D341Med (cell line): ENCODE measurements at places on chromosomes 11 and 22.

- peak; percentile 40 for DNase-seq
Observed at GRCh38 chr22:50027639-50028537, 15.3 kb upstream of the IL17REL start.

GRCh38 chr22:42841444-42841843 is 15.6 kb downstream of the ARFGAP3 start:
- DNase-seq: no peak

DNA sequence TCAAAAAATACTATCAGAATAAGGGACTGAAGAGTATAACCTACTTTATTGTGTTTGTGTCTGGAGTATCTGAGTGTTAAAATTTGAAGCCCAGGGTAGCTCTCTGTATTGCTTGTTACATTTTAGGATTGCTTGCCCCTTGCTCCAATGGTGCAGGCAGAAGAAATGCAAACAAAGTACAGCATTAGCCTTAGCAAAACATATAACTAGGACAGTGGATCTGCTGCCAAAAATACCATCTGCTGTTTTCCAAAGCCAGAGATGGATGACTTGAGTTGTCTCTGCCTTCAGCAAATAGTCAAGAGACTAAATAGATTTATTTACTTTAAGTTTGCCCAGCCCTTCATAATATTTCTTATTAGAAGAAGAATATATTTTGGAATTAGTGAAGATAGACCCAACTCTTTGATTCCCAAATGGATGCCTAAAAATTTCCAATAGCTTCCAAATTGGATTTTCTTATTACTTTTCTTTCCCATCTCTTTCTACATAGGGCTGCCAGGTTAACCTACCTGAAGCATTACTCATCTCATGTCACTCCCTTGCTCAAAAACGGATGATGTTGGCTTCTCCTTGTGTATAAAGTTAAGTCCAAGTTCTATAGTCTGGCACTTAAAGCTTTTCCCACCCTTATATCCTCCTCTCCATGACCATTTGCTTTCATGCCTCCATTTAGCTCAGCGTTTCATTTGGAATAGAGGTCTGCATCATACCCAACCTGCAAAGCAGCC is 66.3 kb downstream of the LDLRAD3 start:
- no peak for DNase-seq

GRCh38 chr22:19709063-19709769 is 5.1 kb upstream of the SEPTIN5 start:
- no peak for DNase-seq

GRCh38 chr11:127574478-127574877 is 573.9 kb upstream of the KIRREL3 start:
- DNase-seq: no peak

- DNase-seq: peak; percentile 89
Observed at GRCh38 chr22:37607010-37607934, 1.4 kb upstream of the GGA1 start.

GRCh38 chr11:92531065-92531739 is 306.6 kb downstream of the FAT3 start:
- no peak for DNase-seq

- DNase-seq: no peak
Observed at GRCh38 chr11:59199546-59200422, 12.9 kb downstream of the MPEG1 start.

DNA sequence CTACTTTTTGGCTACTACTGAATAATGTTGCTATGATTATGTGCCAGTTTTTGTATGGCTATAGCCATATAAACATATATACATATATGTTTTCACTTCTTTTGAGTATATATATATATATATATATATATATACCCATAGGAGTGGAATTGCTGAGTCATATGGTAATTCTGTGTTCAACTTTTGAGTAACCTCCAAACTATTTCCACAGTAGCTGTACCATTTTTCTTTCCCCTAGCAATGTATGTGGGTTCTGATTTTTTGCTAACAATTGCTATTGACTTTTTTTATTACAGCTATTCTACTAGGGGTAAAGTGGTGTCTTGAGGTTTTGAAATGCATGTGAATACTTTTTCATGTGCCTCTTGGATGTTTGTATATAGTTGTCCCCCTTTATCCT is 30.4 kb downstream of the CBL start:
- no peak for DNase-seq

DNA sequence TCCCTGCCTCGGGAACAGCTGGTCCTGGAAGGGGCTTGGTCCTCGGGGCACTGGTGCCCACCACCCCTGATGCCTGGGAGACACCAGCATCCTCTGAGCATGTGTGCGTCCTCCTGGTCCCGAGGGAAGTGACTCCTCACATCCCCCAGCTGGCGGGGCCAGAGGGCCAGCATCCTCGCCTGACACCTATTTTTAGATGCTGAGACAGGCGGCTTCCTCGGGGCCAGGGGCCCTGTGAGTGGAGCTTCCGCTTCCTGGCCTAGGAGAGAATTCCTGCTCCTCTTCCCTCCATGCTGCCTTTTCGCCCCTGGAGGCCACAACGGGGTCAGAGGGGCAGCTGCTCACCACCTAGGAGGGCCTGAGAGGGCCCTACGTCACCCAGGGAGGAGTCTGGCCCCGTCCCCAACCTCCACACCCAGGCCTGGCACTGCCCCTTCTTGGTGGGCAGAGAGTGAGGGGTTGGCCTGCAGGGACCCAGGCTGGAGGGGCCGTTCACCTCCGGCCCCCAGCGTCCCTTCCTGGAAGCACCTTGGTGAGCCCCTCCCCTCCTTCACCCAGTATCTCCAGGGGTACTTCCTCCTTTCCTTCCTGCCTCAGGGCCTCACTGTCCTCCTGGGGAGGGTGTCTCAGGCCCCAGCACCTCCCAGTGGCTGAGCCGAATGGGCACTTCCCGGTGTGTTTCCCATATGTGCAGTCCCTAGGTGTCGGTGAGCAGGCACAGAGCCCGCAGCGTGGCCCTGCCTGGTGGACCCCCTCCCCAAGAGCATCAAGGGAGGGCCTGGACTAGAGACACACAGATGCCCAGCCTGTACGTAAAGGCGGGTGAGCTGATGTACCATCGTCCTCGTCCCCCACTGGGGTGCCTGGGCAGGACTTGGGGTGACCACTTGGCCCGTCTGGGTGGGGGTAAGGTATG is 6.1 kb downstream of the CD81 start:
- no peak for DNase-seq

GRCh38 chr22:30265823-30266444 is 717 bp downstream of the OSM start:
- no peak for DNase-seq

- no peak for DNase-seq
Observed at GRCh38 chr11:128508770-128509510, 78.4 kb downstream of the ETS1 start.

DNA sequence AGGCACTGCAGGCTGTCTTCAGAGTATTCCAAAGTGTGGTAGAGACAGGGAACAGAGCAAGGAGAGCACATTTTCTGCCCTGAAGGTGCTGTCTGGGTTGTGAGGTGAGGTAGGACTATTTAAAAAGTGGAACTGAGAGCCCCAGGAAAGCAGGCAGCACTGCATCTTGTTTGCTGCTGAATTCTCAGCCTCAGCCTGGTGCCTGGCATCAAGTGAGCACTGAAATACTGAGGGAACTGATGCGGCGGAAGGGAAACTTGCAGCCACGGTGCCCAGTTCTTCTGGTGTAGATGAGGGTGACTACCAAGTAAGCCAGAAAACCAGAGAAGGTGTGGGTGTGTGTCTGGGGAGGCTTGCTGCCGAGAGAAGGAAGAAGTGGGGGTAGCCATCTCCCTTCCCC is 59.5 kb downstream of the TNRC6B start:
- no peak for DNase-seq

DNA sequence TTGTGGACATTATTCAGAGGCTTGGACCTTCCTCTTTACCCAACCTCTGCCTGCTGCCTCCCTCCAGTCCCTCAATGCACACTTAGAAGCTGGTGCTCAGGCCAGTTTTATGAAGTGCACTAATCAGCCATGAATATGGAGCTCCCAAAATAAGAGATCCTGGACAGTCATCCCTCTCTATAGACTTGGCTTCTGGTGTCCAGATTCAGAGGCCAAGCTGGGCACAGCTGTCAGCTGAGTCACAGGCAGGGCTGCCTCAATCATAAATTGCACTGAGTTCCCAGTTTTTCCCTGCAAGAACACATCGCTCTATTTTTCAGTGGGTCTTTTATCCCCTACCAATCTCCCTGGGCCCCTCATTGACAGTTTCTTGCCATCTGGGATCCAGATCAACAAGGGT is 161.7 kb upstream of the CADM1 start:
- no peak for DNase-seq

DNA sequence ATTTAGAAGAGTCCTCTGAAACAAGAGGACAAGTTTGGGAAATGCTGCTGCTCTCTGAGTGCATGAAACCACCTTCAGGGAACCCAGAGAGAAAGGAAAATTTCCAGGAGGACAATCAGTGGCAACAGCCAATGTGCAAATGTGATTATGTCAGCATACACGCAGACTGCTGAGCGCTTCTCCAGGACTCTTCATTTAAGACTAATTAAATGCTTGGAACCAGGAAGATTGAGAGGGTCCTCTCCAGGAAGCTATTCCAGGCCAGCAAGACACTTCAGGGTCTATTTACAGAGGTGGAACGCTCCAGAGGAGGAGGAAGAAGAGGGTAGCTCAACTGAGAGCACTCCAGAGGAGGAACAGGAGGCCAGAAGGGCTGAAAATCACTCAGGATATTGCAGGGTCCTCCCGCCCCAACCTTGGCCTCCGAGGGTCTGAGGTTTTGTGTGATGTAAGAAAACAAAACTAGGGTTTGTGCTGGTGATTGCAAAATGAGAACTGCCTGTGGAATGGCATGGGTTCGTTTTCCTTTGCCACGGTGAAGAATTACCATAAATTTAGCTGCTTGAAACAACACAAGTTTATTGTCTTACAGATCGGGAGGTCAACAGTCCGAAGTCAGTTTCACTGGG is 14.1 kb upstream of the HTR3A start:
- DNase-seq: no peak

- no peak for DNase-seq
Observed at GRCh38 chr22:43295173-43295572, 48.0 kb downstream of the SCUBE1 start.

GRCh38 chr11:70772950-70773349 is 374.6 kb downstream of the CTTN start:
- no peak for DNase-seq

DNA sequence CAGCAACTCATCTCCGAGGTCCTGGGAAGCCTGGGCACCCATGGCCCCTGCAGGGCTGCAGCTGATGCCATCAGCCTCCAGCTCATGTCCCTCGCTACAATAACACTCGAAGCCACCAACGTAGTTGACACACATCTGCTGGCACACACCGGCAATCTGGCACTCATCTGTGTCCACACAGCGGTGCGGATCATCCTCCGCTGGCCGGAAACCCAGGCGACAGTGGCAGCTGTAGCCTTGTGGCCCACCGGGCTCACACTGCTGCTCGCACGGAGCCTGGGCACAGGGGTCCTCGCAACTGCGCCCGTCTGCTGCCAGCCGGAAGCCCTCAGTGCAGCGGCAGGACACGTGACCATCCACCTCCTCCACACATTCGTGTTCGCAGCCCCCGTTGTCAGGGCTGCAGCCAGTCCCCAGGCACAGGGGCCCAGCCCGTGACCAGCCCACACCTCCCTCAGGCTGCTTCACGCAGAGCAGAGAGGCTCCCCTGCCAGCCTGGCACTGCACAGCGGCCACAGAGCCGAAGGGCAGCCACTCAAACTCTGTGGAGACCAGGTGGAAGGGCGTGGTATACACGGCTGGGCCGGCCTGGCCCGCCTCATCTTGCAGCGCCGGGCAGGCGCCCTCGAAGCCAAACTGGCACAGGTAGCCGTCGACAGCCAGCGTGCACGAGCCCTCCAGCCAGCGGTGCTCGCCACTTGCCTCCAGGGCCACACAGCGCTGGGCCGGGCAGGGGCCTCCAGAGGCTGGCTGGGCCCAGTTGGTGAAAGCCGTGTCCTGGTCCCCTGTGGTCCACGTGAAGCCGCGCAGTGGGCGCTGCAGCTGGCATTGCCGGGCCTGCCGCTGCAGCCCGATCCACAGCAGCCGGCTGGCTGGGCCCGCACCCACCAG is 678 bp downstream of the CD248 start:
- no peak for DNase-seq

DNA sequence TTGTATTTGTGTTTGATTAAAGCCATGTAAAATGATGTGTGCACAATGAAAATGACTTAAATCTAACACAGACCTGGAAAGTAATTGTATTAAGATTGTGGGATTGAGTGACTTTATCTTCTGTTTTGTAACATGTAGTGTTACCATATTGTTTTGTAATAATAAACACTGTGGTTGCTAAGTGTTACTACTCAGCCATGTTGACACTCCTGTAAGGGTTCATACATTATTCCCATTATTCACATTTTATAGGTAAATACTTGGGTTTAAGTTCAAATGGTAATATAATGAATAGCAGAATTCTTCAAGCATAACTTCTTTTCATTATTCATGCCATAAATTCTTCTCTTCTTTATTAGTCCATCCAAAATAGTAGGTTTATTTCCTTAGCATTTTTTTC is 69.0 kb downstream of the ZC3H12C start:
- DNase-seq: no peak

DNA sequence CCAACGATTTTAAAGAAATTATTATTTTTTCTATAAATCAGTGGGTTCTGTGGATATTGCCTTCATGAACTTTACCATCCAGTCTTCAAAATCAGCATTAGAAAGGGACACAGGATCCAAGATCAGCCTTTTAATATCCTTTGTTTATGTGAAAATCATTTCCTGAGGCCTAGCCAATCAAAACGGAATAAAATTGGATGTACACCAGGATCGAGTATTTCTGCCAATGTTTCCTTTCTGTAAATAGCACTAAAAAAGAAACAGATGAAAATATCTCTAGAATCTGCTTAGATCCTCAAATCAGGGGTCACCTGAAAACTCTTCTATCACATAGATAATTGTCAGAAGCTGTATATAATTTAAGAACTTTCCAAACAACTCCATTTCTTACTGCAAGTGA is 1598.5 kb downstream of the LRRC4C start:
- DNase-seq: no peak

DNA sequence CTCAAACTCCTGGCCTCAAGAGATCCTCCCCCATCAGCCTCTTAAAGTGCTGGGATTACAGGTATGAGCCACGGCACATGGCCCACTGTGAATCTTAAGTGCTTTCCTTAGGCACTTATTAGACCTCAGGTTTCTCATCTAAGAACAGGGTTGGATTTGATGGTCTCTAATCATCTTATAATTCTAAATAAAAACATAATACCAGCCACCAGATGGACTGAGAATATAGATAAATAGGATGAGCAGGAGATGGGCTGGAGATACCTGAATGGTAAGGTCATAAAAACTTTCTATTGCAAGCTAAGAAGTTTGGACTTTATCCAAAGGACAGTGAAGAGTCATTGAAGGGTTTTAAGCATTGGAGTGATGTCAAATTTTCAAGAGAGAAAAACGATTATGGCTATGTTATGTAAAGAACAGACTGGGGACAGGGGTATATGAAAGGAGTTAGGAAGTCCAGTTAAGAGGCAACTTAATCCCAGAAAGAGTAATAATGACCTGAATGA is 85.2 kb downstream of the RELT start:
- no peak for DNase-seq

DNA sequence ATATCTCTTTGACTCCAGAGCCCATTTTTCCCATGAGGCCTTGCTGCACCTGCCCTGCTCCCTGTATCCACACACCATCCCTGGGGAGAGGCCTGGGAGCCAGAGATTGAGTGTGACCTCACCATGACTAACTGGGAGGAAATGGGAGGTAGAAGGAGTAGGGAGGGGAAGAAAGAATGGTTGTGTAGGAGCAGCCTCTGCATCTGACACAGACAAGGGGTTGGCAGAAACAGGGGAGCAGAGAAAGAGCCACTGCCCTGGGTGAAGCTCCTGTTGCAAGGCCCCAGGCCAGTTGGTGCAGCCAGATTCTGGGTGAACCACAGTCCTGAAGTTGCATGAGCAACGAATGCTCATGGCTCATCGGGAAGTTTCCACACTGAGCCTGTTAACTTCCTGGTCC is 32.4 kb downstream of the POU2F3 start:
- no peak for DNase-seq
